ENCODE measurements at places on chromosomes 2 and 18.
A peak's percentile ranks its signal among the peaks of the same experiment; 100 is the strongest.

DNA sequence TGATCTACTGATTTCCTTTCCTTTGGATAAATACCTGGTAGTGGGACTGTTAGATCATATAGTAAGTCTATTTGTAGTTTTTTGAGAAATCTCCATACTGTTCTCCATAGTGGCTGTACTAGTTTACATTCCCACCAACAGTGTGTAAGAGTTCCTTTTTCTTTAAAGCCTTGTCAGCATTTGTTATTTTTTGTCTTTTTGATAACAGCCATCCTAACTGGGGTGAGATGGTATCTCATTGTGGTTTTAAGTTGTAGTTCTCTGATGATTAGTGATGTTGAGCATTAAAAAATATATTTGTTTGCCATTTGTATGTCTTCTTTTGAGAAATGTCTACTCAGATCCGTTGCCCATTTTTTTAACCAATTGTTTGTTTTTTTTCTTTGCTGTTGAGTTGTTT is 33.9 kb upstream of the EPG5 start:
- DNase-seq, result no peak

DNA sequence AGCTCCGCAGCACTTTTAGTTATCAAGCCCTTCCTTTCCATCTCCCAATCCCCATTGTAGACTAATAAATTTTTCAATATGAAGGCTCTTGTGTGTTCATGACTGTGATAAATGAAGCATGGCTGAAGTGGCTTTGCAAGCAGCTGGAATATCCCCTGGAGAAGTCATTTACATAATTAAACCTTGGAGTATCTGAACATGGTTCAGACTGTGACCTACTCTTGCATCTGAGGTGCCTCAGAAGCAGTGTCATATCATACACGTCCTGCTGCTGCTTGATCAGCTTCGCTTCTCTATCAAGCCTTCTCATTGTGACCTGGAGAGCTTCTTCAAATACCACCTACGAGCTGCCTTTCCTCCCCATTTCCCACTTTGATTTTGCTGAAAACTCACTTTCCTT is 48.4 kb upstream of the ZNF397 start:
- no peak for DNase-seq

GRCh38 chr2:4354164-4354563 is 650.8 kb downstream of the DCDC2C start:
- DNase-seq, result no peak

GRCh38 chr2:128562471-128563347 is 244.0 kb upstream of the HS6ST1 start:
- DNase-seq, result no peak

GRCh38 chr2:166413255-166413654 is 37.5 kb upstream of the SCN9A start:
- DNase-seq, result no peak

GRCh38 chr2:237217995-237218616 is 132.4 kb downstream of the COPS8 start:
- no peak for DNase-seq

GRCh38 chr2:177295484-177295883 is 31.0 kb upstream of the NFE2L2 start:
- DNase-seq, result no peak

DNA sequence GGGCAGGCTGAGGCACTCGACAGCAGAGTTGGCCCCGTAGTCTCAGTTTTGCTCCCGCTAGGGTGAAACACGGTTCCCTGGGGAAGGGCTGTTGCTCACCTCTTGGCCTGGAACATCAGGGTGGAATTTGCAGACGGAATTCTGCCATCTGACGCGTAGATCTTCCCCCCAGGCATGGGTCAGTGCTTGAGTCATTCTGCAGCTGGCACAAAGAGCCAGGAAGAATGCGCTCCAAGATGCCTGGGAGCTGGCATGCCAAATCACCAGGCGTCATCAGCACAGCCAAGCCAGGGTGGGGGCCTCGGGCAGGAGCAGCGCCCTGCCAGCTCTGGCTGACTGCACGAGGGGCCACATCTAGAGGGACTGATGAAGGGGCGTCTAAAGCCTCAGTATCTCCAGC is 42.7 kb downstream of the ODC1 start:
- peak; percentile 96 for DNase-seq

- DNase-seq, result no peak
These were observed 112.7 kb downstream of the ZEB2 start for GRCh38 chr2:144407262-144407661.

DNA sequence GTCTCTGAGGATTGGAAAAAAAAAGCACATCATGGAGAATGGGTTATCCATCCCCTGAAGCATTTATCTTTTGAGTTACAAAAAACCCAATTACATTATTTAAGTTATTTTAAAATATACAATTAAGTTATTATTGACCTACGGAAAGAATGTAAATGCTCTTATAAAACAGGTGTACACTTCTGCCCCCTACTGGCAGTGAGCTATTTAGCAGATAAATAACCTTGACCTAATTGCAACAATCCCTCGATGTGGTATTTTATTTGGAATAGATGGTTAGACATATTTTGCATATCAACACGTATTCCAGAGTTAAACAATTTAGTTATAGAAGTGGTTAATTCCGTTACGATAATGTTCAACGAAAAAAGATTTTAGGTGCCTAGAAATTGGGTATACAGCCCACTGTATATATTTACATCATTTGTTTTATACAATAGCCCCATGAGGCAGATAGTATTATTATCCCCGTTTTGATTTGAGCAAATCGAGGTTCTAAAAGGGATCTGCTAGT is 9.1 kb upstream of the DAW1 start:
- DNase-seq, result no peak

- no peak for DNase-seq
These were observed 284.7 kb upstream of the RAB12 start for GRCh38 chr18:8324343-8325065.

- no peak for DNase-seq
These were observed 44.4 kb downstream of the RPIA start for GRCh38 chr2:88735853-88736252.

- DNase-seq, result no peak
These were observed 200.7 kb downstream of the RAD51AP2 start for GRCh38 chr2:17317439-17317976.

DNA sequence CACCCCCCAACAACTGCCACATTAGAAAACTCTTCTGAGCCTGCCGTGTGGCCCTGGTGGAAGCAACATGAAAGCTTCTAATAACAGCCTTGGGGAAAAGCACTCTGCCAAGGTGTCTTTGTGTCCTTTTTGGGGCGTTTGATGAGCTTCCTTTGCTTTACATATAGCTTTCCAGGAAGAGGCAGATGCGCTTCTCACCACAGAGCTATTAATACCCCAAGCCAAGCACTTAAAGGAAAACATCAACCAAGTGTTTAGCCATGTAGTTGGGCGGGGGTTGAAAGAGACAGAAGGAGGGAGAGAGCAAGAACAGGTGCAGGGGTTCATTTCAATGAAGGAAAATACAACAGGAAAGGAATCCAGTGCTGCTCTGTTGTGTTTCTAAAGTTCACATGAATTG is 176.1 kb downstream of the VAPA start:
- DNase-seq, result no peak

GRCh38 chr2:85503168-85503850 is 35.7 kb upstream of the MAT2A start:
- no peak for DNase-seq

DNA sequence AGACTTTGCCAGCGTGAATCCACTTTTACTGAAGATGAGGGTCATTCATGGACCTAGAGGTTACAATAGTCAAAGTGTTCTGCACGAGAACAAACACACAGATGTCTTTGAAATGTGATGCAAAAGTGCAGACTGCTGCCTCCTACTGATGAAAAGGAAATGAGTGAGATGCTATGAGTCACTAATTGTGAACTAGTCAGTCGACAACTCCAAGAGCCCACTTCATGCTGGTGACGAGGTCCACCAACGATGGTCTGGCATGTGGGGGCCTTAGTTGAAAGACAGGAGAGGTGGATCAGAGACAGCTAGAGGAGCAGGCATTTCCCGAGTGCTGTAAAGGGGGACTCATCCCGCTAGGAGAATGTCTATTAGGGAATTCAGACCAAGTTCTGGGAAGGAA is 17.1 kb upstream of the ZNF236 start:
- no peak for DNase-seq

GRCh38 chr2:160635488-160635887 is 141.9 kb upstream of the RBMS1 start:
- no peak for DNase-seq

DNA sequence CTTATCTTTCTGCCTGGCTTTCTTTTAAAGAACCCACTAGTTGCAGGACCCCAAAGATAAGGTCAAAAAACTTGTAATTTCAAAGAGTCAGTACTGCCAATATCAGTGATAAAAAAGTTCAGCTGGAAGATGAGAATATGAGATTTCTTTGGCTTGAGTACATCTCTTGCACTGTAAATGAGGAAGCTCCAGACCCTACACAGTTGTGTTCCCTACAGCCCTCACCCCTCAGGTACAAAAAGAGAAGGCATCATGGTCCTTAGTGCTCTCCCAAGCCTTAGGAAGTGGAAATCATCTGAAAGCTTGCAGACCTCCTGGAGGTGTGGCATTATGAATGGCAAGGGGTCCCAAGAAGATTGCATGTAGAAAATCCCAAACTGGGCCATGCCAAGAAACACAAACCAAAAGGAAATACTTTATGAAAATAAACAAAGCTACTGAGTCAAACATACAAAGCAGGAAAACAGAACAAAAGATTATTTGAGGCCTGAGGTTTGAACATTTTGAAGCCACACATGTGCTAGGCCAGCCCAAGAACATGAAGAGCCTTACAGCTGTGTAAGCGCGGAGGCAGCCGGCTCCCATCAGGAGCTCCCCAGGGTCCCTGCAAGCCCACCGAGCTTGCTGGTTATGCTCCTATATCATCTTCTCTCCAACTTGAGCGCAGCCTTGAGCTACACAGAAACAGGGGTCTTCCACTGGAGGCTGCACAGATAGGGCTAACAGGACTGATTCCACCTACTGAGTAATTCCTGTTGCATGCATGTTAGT is 217.0 kb downstream of the OSR1 start:
- DNase-seq, result no peak

DNA sequence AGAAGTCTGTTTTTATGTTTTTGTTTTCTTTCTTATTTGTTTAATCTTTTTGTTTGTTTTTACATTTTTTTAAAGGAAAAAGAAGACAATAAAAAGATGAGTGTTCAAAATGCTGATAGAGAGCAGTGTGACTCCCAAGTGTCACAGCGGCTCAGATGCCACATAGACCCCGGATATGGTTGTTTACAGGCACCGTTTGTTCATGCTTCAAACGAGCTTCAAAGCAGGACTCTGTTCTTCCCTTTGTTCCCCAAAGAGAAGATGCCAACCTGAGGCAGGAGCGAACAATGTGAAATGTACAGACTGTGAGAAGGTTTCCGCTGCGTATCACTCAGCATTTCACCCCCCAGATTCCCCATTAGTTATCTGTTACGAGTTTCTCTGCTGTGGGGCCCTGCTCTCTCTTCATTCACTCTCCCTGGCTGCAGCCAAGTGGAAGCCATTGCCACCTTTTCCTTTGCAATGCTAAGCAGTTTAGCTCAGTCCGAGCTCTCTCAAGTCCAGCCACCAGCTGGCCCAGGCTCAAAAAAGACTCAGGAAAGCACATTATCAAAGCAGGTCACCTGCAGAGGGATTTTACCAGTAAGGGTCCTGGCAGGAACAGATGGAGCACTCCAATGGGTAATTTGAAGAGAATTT is 36.4 kb upstream of the PHLPP1 start:
- no peak for DNase-seq

GRCh38 chr2:157159221-157159934 is 98.1 kb upstream of the GALNT5 start:
- DNase-seq, result no peak

GRCh38 chr2:101476605-101477208 is 1.8 kb upstream of the RFX8 start:
- no peak for DNase-seq

- DNase-seq, result no peak
These were observed 15.8 kb downstream of the TRAF3IP1 start for GRCh38 chr2:238336151-238336550.

GRCh38 chr2:237697586-237698357 is 70.4 kb downstream of the LRRFIP1 start:
- DNase-seq, result no peak

DNA sequence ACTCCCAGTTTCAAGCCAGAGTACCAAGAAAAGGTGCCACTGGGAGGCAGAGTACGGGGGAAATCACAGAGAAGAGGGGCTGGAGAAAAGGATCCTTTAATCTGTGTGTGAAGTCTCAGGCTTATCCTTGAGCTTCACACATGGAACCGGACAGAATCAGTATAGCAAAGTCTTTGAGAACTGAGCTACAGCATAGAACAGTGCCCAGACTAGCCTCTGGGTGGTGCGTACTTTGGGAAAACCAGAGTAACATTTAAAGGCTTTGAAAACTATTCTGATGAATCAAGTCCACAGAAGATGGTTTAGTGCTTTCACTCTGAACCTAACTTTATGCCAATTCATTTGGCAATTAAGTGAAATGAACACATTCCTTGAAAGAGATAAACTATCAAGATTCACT is 83.1 kb downstream of the BABAM2 start:
- no peak for DNase-seq

- no peak for DNase-seq
These were observed 11.0 kb upstream of the FARP2 start for GRCh38 chr2:241344925-241345651.

DNA sequence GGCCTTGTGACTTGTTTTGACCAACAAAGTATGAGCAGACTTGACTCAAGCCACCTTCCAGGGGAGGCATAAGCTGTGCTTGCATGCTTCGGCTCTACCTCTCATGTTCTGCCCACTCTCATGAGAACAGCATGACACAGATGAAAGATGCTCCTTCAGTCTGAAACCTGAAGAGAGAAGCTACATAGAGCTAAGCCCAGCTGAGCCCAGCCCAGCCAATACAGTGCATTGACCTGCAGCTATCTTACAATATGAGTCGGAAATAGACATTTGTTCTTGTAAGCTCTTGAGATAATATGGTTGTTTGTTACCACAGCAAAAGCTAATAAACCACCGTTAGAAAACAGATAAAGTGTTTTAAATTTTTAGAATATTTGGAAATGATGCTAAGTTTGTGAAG is 426.7 kb upstream of the PKDCC start:
- DNase-seq, result no peak

- no peak for DNase-seq
These were observed 380.2 kb downstream of the LNPK start for GRCh38 chr2:175621821-175622220.

GRCh38 chr2:65159906-65160305 is 30.0 kb upstream of the RAB1A start:
- no peak for DNase-seq

DNA sequence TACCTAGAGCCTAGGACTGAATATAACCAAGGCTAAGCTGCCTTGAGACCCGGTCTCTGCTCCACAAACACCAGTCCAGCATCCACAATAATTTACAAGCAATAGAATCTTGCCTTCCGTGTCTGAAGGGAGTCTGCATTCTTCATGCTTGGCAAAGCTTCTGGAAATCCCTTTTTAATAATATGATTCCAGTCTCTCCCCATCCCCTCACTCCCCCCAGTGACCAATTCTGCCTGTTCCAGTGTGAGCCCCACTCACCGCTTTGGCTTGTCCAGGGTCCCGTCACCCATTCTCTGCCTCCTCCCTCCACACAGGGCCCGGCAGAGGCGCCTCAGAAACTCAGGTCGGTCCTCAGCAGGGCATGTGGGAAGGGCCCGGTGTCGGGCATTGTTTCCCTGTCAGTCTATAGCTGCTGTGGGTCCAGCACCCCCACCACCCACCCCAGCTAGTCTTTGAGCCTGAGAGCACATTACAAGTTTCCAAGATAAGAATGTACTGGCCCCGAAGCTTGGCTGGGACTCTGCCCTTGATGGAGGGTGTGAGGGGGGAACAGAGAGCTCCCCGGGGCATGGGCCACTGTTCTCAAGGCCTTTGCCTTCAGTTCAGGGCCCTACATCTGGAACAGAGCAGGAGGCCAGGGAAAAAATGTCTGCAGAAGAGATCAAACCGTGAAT is 129.7 kb upstream of the MYCN start:
- no peak for DNase-seq

All from H54 (cell line).